ENCODE measurements at places on chromosomes 4 and X. TPM values are rescaled to one million over a fixed set of nuclear protein-coding genes. Genes with fewer than 3 reads are reported as not detected.

The TACR3 gene
- not detected for total RNA-seq

The FGFBP2 gene
- not detected for total RNA-seq

The NDP gene
- total RNA-seq: not detected

The SHROOM4 gene
- 45.8 TPM for total RNA-seq

The FGFR3 gene
- total RNA-seq: 3.9 TPM

The RASL11B gene
- not detected for total RNA-seq

The NEIL3 gene
- 5.8 TPM for total RNA-seq

The PHOX2B gene
- total RNA-seq: not detected

The SPIN2A gene
- not detected for total RNA-seq

The OPRPN gene
- not detected for total RNA-seq

All from mammary microvascular endothelial cell (primary cell).